ENCODE measurements at places on chromosomes 5 and 9.

DNA sequence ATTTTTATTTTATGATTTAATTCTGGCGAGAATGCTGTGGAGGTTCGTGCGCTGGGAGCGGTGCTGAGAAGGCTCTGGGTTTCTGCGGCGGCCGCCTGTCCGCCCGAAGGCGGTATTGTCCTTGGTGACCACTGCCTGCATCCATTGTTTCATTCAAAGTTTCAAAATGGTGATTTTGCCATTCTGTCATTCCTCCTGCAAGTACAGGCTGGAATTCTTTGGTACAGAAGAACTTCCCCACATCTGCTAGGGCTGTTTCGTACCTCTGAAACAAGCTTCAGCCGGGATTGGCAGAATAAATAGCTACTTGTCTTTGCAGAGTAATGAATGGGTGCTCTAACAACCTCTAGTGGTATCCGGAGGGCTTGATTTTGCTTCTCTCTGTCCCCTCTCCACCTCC, 112.6 kb upstream of the CACNA1B start:
- no peak for DNase-seq

GRCh38 chr5:32013658-32014057, 160.5 kb downstream of the GOLPH3 start:
- DNase-seq: no peak

DNA sequence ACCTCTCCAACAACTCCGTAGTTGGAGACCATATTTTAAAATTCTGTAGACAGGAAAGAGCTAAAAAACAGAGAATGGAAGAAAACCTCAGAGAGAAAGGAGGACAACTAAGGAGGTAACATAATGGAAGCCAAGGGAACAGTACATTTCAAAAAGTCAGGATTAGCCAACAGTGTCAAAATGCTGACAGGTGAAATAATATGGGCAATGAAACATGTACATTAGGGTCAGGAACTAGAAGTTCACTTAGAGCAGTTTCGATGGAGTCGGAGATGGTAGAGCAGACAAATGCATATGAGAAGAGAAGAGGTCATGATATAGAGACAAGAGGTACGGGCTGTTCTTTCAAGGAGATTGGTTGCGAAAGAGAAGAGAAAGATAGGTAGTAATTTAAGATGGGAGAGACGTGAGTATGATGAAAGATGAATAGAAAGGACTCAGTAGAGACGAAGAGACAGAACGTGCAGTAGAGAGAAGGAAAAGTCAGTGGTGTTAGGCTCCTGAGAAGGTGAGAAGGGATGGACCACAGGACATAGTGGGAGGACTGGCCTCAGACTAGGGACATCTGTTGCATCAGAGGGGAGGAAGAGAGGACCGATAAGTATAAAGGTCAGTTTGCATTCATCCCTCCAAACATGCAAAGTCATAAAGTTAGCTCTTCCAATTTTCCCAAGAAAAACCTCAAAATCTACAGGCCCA, 25.6 kb downstream of the NRG2 start:
- DNase-seq: no peak

DNA sequence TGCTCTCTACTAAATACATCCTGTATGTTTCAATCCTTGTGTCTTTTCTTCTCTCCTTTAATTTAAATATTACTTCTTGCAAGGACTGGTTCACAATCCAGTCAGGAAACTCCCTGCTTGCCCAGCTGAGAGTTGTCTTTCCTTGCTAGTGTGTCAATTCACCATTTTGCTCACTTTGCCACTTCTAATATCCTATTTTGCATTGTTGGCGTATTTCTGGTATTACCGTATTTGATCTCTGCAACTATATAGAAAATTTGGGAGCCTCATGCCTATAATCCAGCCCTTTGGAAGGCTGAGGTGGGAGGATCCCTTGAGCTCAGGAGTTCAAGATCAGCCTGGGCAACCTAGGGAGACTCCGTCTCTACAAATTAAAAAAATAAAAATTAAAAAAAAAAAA, 90.5 kb upstream of the TTC23L start:
- DNase-seq: no peak

GRCh38 chr9:20398536-20399338, 223.6 kb downstream of the MLLT3 start:
- no peak for DNase-seq

DNA sequence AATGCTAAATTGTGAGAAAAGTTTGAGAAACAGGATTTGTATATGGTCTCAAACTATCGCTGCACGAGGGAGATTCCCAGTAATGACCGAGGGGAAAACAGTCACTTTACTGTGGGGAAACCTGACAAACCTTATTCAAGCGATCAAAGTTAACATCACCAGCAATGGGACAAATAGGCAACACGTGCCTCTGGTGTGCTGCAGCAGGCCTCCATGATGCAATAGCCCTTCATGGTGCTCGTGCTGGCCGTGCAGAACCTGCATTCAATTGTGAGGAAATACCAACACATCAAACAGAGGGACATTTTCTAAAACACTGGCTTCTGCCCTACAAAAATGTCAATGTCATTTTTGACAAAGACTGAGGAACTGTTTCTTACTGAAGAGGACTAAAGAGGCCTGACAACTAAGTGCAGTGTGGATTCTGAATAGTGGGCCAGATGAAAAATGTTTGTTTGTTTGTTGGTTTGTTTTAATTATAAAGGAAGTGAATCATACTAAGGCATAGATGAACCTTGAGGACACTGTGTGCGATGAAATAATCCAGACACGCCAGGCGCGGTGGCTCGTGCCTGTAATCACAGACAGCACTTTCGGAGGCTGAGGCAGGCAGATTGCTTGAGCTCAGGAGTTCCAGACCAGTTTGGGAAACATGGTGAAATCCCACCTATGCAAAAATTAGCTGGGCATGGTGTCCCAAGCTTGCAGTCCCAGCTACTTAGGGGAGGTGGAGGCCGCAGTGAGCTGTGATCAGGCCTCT, 17.6 kb upstream of the MARCHF6 start:
- DNase-seq: no peak

- DNase-seq: no peak
Measured at GRCh38 chr9:115117999-115118878, at the start of gene TNC. TSS of gene TNC (minus strand) at chr9:115118157. CDS start at chr9:115091018, 27,139 bp downstream.

DNA sequence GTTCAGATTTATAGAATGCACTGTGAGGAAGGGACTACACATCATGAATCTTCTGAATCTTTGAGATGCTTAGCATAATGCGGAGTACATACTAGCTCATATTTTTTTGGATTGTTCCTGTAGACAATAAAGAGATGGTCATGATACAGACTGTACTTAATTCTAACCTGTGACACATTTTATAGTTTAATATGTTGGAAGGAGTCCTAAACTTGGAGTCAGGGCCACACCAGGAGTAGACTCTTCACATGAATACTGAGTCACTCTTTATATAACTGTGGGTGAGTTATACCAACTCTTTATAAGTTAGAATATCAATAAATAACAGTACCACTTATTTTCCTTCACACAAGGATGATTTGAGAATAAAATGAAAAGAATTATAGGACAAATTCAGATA, 16.9 kb downstream of the C9orf85 start:
- DNase-seq: no peak

DNA sequence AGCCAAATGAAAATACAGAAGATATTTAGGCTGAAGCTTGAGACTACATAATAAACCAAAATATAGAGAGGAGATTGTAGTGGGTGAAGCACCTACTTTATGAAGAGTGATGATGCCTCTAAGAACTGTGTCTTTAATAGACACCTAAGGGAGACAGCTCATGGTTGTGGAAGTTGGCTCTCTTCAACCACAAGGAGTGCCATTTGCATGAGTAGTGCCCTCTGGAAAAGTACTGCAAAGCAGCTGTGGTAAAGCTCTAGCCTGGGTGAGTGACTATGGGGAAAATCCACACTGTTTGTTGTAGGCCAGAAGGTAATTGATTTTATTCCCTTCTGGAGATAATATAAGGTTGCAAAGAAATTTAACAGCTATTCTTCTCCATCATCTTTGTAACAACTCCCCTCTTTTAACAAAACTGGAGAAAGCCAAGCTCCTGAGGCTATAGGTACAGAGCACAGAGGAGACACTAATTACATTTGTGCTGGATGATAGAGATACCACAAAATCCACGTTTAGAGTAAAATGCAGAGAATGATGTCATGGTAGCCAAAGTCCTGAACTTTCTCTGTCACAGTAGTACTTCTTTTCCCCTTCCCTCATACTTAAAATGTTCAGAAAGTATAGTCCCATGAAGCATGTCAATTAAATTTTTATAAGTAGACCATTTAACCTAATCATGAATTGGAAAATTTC, 122.8 kb downstream of the STARD4 start:
- no peak for DNase-seq

- no peak for DNase-seq
Measured at GRCh38 chr5:126909856-126910255, 120.5 kb downstream of the MARCHF3 start.

GRCh38 chr9:86667307-86667706, 280.0 kb downstream of the GAS1 start:
- DNase-seq: no peak

DNA sequence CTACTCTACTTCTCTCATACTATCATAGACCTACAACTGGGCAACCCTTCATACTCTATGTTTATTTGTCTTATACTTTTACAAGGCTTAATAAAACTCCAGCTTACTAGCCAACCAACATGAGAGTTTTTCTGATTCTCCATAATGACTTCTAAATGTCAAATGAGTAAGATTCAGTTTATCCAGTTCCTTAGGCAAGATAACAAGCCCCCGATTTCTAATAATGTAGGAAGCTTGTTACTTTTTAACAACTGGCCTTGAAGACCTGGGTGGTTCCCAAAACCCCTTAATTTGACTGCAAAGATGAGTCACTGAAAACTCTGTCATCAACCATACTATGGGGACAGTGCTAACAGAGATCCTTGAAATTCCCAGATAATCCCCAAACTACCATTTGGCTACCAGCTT, 294.6 kb upstream of the ACTBL2 start:
- DNase-seq: no peak

- no peak for DNase-seq
Measured at GRCh38 chr5:34803974-34804732, 34.8 kb upstream of the TTC23L start.
